ENCODE measurements at places on chromosomes 2 and 18.
A peak's percentile ranks its signal among the peaks of the same experiment; 100 is the strongest.

DNA sequence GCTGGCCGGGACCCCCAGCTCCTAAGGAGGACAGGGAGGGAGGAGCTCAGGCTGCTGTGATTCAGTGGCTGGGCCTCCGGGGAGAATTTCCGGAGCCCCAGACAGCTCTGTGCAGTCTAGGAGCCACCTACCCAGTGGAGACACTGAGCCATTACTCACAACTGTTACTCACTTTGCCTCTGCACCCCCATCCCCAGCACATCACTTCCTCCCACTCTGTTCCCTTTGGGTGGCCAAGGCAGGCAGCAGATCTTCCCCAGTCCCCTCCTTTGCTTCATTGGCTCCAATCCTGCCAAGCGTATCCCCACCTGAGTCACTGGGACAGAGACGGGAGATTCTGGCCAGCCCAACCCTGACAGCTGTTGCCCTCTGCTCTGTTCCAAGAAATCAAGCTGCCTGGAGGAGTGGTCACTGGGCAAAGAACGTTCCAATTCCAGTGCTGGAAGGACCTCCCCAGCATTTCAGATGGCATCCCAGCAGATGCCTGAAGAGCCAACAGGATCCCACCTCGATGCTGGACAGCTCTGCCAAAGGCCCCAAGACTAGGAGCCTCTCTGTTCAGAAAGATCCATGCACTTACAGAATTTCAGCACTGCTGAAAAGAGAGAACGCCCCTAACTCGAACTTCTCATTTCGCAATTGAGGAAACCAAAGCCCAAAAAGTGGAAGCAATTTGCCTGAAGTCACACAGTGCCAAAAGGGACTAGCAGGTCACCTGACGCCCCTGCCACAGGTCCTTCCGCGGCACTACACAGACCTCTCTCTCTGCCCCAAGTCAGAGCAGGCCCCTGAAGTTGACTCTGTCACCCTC is 68.3 kb downstream of the TNS1 start:
- DNase-seq = peak; percentile 73

DNA sequence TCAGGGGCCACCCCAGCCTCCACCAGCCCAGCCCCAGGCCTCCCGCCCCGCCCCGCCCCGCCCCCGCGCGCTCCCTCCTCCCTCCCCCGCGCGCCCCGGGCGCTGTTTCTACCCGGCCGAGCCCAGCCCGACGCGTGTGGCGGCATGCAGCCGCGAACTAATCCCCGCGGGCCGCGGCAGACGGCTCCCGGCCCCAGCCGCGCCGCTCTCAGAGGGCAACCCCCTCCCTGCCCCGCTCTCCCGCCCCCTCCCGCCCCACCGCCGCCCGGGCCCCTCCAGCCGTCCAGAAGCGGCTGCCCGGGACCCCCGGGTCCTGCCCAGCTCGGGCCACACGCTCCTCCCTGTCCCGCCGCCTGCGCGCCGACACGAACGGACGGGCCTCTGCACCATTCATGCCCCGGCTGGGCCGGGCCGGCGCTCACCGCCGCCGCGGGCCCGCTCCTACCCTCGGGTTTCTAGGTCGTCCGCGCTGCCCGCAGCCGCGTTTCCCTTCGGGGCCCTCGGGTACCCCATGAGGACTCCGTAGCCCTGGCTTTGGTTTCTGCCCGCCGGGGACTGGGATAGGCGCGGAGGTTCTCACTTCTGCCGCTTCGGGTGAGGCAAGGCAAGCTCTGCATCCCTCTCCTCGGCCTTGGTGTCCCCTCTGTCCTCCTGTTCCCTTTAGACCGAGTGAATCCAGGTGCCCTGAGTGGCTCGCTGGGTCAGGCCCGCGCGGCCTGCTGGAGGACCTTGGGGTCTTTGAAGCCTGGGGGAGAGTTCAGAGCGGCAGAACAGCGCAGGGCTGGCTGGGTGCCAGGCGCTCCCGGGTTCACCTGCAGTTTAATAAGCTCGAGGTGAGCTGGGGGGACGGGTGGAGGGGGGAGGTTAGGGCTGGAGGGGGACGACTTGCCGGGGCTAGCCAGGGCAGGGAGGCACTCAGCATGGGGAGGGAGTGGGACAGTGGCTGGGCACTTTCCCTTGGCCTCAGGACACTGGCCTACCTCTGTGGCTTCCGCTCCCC is 3.1 kb downstream of the WNT10A start:
- DNase-seq = no peak

GRCh38 chr2:128236491-128237035 is 82.1 kb downstream of the HS6ST1 start:
- DNase-seq = no peak

GRCh38 chr2:126913329-126913728 is 14.6 kb downstream of the TEX51 start:
- no peak for DNase-seq

- DNase-seq = no peak
Observed at GRCh38 chr2:139217641-139218040, 437.5 kb upstream of the NXPH2 start.

GRCh38 chr18:68263481-68263880 is 451.4 kb downstream of the TMX3 start:
- DNase-seq = no peak

DNA sequence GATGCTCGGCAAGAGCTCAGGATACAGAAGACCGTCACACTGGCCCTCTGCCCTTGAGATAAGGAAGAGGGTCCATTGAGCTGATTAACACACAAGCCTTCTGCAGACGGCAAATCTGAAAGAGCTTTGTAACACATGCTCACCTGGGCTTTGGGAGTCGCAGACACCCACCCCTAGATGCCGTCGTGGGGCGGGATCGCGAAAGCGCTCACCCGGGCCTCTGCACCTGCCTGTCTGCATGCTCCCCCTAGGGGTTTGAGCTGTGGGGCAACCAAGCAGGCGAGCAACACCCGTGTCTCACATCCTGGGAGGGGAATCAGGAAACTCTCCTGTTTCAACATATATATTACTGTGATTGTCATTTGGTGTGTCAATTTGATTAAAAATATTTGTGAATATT is 99.8 kb upstream of the KCNH7 start:
- DNase-seq = peak; percentile 17

DNA sequence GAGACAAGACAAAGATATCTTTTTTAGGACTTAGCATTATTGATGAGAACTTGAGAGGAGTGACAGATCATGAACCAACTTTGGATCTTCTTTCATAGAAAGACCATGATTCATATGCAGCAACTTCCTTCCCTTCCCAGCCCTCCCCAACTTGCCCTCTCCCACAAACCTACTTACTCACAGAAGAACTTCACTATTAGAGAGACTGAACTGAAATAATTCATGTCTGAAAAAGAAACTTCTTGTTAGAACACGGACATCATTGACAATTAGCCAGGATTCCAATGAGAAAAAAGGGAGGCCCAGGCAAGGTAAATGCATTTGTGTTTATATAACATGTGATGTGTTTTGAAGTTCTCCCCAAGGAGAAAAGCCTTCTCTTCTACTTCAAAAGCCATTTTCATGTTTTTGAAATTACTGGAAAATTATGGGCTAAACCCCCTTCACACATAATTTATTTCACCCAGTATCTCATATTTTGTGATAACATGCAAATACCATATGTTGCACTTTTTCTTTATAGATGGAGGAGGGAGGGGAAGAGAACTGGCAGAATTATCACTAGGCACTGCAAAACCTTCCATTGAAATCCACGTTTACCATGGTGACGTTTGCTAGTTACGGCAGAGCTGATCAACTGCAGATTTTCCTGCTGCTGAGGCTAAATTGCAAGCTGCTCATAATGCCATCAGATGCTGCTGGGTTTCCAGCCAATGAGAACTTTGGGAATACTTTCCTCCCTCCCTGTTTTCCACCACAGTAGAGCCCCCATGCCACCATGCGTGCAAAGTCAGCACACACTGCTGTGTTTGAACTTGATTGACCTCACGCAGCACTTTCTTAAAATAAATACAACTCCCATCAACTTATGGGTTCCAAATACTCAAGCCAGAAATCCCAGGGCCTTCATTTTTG is 294.7 kb downstream of the MEIS1 start:
- DNase-seq = no peak

DNA sequence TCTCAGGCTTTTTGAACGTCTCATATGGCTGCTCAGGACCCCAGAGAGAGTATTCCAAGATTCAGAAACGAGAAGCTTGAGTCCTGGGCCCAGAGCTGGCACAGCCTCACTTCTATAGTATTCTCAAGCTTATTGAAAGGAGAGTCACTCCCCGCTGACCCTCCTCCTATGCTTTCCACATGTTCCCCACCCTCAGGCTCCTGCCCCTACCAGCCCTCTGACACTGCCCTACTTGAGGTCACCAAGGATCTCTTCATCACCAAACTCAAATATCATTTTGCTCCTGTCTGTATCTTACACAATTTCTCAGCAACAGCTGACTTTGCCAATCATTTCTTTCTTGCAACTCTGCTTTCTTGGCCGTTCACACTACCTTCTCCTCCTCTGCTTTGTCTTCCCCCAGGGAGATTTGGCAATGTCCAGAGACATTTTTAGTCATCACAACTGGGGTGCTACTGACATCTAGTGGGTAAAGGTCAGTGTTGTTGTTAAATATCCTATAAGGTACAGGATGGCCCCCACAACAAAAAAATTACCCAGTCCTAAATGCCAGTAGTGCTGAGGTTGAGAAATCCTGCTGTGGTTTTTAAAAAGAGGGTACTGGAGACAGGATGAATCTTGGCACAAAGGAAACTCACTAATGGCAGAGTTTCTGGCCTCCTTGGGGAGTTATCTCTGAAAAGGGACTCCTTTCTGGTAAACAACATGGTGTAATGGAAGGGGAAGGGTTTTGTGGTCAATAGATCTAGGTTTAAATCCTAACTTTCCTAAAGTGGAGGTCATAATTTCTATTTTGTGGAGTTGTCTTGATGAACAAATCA is 26.9 kb upstream of the INSIG2 start:
- peak; percentile 10 for DNase-seq

DNA sequence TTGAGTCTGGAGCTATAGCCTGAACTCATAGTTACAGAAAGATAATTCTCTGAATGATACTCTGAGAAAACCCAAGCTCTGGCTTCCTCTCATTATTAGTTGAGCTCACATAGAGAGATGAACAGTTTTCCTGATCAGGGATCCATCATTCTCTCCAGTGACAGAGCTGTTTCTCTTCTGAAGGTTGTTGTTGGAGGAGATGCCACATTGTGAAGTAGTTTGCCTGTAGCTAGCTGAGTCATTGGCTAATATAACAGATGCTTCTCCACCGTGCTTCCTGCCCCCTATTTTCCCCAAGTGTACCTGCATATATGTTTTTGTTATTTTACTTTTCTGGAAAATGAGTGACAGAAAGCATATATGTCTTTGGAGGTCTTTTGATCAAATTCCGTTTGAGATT is 64.6 kb downstream of the OSBPL6 start:
- no peak for DNase-seq

DNA sequence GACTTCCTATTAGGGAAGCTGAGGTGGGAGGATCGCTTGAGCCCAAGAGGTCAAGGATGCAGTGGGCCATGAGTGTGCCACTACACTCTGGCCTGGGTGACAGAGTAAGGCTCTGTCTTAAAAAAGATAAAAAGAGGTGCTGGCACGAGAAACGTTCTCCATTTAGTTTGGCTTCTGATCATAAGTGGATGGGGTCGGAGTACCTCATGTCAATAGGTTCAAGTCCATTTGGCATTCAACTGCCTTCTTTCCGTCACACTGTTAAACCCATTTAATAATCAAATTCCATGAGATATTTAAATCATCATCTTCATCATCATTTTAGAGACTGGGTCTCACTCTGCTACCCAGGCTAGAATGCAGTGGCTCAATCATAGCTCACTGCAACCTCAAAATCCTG is 9.2 kb downstream of the COX7A2L start:
- no peak for DNase-seq

DNA sequence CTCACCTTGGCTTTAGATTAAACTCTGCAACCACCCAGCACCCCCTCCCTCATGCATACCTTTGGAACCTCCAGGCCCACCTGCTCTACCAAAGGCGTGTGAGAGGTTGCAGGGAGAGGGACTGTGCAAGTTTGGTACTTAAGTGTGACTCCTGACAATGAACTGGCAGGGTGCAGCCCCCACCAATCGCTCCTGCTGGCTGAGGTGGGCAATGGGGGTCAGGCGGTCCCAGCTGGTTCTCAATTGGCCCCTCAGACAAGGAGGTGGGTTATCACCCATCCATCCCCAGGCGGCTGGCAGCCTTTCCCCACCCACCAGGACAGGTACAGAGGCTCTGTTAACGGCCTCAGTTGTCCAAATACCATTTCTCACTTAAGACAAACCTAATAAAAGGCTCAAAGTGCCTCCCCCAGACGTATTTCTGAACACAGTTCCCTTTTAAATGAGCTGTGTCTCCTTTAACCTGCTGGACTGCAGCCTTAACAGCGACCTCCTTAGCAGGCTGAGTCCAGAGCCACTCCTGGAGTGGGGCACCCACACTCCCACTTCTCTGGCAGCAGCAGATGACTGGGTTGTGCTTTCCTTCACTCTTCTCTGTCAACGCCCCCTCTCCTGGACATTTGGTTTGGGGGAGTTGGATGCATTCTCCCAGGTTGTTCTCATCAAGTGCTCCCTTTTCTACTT is 169.2 kb upstream of the SMAD2 start:
- DNase-seq = no peak

GRCh38 chr2:68757081-68757480 is 22.5 kb downstream of the ARHGAP25 start:
- DNase-seq = no peak

GRCh38 chr2:64880193-64880951 is 108.8 kb upstream of the SLC1A4 start:
- no peak for DNase-seq

GRCh38 chr2:207093234-207093633 is 72.5 kb downstream of the KLF7 start:
- no peak for DNase-seq

- no peak for DNase-seq
Observed at GRCh38 chr2:219439506-219439905, 4.9 kb downstream of the SPEG start.

DNA sequence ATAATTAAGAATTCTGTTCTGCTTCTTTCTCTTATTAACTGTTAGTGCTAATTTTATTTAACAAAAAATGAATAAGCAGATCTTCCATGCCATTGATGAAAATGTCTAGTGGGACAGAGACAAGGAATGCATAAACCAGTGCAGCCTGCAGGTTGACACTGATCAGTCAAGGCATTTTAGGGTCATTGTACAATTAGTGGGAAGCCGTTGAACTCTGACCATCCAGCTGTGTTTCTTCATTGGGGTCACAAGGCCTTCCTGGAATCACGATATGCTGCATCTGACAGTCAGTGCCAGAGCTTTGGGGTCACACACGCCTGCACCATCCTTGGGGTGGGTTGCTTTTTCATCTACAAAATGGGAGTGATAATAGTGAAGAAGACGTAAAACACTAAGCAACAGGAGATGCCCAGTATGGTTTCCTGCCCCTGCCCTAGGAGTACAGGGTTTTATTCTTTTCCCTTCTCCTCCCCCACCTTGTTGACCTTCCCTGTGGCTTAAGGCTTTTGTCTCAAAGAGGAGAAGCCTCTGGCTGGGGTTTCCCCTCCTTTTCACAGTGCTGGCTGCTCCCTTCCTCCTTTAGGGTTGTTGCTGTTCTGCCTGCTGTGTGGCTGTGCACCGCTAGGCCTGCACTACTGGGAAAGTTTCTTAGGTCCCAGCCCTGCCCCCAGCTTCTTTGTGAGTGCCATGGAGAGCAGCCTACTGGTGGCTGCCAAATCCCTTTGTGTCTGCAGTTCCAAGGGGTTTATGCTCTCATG is 245.6 kb downstream of the TPGS2 start:
- no peak for DNase-seq
